Endodermal cell (in vitro differentiated cells): ENCODE measurements at places on chromosomes 4 and X. TPM values are rescaled to one million over a fixed set of nuclear protein-coding genes. Genes with fewer than 3 reads are reported as not detected.

PIR gene
- total RNA-seq, result 15.8 to 21.0 TPM (median 19.0 TPM) in 3 replicates

MAOB gene
- total RNA-seq, result 0.46 and 0.63 TPM in 2 replicates

DNAAF6 gene
- total RNA-seq, result not detected in 3 replicates

MTMR1 gene
- 18.5 and 19.9 TPM in 2 replicates for total RNA-seq

CXorf38 gene
- 7.9 to 10.3 TPM (median 9.1 TPM) in 3 replicates for total RNA-seq

RS1 gene
- total RNA-seq, result 0.11 TPM in 1 of 2 replicates, not detected in the other

MSX1 gene
- total RNA-seq, result 0.42 to 0.50 TPM (median 0.46 TPM) in 3 replicates

REST gene
- 85.2 and 92.2 TPM in 2 replicates for total RNA-seq

ANXA5 gene
- total RNA-seq, result 240 to 241 TPM (median 241 TPM) in 3 replicates
